ENCODE measurements at places on chromosomes 1 and 21. TPM values are rescaled to one million over a fixed set of nuclear protein-coding genes. Genes with fewer than 3 reads are reported as not detected.

The CYYR1 gene
- total RNA-seq: 2.5 TPM

The ANKRD45 gene
- 20.3 TPM for total RNA-seq

The KDF1 gene
- 0.23 TPM for total RNA-seq

The ELAPOR1 gene
- 13.6 TPM for total RNA-seq

The NR0B2 gene
- not detected for total RNA-seq

The NFIA gene
- 36.9 TPM for total RNA-seq

The RAB25 gene
- not detected for total RNA-seq

All from diencephalon (tissue), 1 donor.